ENCODE measurements at places on chromosomes 5 and 9.

- no peak for DNase-seq
Observed at GRCh38 chr5:101520417-101520816, 617.3 kb upstream of the ST8SIA4 start.

- no peak for DNase-seq
Observed at GRCh38 chr5:27706832-27707231, 668.4 kb upstream of the CDH9 start.

- DNase-seq, result no peak
Observed at GRCh38 chr5:38681029-38681706, 124.7 kb upstream of the LIFR start.

GRCh38 chr5:68464424-68464823 is 248.9 kb downstream of the PIK3R1 start:
- no peak for DNase-seq

- no peak for DNase-seq
Observed at GRCh38 chr5:65718576-65719310, 3.2 kb downstream of the SGTB start.

- no peak for DNase-seq
Observed at GRCh38 chr9:92911511-92912475, 34.0 kb upstream of the ZNF484 start.

DNA sequence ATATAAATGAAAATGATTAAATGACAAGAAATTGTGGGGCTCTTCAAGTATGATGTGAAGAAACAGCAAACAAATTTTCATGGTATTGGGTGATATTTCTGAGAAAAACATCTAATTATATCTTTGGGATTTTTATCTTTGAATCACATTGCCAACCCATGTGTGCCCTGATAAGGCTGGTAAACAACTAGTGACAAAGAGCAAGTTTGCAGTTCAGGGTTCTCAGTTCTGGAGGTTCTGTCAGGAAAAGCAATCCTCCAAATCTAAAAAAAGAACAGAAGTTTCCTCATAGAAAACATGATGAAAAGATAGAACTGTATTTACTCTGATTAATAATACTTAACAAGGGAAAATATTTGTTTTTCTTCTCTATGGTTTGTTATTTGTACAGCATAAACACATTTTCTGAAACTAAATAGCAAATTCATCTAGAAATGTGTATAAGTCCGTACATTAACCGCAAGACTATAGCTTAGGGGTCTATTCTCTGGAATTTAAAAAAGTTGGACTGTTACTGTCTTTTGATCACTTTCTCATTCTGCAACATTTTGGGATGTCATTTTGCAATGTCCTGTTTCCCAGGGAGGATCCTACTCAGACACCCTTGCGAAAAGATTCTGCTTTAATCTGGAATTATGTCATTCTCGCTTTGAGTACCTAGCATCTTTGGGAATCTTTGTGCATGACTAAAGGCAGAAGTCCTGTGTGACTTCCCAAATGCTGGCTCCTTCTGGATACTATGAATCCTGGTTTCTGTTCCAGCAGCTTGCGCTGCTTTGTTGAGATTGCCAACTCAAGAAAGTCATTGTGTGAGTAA is 308.5 kb downstream of the ADGRV1 start:
- no peak for DNase-seq

DNA sequence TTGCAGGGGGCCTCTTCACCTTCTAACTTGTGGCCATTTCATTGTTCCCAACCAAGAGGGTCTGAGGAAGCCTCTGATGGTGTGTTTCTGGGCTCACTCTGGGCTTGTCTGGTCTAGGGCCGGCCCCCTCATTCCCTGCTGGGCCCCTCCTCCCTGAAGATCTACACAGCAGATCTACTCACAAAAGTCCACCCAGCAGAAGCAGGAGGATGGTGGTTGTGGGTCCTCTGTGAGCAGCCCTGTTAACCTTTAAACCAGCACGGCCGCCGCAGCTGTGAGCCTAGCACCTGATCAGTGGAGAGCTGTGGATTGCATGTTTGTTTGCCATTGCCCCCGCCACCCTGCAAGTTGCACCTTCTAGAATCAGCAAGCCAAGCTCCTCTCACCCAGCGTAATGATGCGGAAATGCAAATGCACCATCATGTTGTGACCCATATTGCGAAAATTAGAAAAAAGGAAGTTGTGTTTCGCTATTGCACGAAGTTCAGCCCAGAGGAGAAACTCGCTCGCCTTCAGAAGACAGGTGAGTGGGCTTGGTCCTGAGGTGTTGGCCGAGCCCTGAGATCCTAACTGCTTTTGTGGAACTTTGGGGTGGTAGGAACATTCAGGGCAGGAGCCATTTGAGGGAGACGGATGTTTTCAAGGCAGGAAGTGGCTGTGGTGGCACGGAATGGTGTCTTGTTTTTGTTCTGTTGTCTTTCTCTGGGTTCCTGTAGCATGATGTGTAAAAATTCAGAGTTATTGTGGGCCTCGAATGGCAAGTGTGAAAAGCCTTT is 16.7 kb downstream of the FGD3 start:
- DNase-seq, result no peak

DNA sequence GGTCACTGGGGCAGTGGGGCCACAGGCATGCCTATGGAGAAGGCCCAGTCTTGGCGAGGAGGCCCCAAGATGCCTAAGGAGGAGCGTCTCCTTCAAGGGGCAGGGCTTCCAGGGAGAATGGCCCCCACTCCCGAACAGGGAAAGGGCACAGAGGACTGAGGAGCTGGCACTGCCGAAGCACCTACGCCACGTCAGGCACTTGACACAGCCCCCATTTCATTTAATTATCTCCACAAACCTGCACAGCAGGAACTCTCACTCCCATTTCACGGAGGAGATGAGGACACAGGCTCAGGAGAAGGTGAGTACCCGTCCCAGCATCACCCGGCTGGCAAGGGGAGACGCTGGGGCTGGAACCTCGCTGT is 26.0 kb downstream of the EGR1 start:
- DNase-seq, result no peak

GRCh38 chr5:87752362-87752761 is 339.6 kb upstream of the CCNH start:
- DNase-seq, result no peak

GRCh38 chr5:33182986-33183385 is 257.8 kb upstream of the TARS1 start:
- DNase-seq, result no peak

DNA sequence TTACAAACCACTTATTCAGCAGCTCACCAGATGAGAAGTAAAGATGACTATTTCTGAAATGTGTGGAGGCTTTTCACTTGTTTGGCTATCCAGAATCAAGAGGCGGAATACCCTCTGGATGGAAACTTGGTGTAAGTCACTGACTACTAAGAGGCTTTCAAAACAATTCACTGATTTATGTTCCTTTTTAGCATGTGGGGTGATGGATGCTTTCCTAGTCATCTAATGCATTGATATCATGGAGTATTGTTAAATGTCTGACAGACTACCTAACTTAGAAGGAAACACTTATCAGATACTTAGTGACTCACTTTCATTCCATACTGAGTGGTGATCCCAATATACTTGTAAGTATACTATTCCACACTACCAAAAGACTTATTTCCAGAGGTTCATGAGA is 141.4 kb downstream of the PLK2 start:
- no peak for DNase-seq

- DNase-seq, result no peak
Observed at GRCh38 chr5:78243639-78244038, 50.9 kb downstream of the AP3B1 start.

GRCh38 chr9:132883349-132884294 is 4.9 kb downstream of the SPACA9 start:
- DNase-seq, result no peak

GRCh38 chr5:32574540-32575175 is 10.7 kb upstream of the SUB1 start:
- DNase-seq, result no peak

DNA sequence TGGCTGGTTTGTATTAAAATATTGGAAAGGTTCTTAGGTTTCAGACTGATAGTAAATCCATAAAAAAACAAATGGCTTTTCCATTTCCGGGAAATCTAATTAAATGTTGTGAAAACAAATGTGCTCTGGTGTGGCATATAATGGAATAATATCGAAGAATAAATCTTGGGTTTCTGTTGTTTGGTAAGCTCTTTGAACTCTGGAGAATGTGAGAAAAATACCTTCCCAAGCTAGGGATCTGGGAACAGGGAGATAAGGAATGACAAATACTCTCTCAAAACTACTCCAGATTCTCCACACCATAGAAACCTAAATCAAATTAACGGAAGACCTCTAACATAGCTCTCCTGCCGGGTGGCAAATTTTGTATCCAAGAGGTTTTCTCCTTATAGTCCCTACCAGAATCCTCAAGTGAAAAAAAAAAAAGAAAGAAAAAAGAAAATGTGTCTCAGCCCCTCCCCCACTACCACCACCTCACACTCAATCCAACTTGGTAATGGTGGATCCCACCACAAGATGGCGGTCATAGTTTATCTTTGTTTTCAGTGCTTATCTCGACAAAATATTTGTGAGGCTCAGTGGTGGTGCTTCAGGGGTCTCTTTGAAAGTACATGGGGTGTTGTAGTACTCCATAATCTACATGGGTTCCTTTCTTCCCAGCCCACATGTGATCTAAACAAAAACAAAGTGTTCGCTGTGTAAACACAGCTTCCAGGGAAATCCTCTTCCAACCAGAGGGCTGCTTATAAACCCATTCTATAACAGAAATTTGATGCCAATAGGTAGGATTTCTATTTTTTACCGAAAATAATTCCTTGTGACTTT is 54.5 kb upstream of the FST start:
- DNase-seq, result no peak

- DNase-seq, result no peak
Observed at GRCh38 chr9:97615439-97616072, 17.6 kb downstream of the TSTD2 start.

GRCh38 chr9:2872931-2873323 is 29.0 kb upstream of the PUM3 start:
- no peak for DNase-seq

GRCh38 chr9:108869092-108869725 is 7.1 kb downstream of the ACTL7A start:
- peak; percentile 22 for DNase-seq

- no peak for DNase-seq
Observed at GRCh38 chr5:150295172-150295634, 5.6 kb upstream of the CAMK2A start.

GRCh38 chr5:154620411-154620810 is 134.8 kb upstream of the LARP1 start:
- no peak for DNase-seq

GRCh38 chr9:8457816-8458215 is 658.2 kb upstream of the DMAC1 start:
- no peak for DNase-seq

- no peak for DNase-seq
Observed at GRCh38 chr5:78630047-78630446, 18.5 kb downstream of the LHFPL2 start.

DNA sequence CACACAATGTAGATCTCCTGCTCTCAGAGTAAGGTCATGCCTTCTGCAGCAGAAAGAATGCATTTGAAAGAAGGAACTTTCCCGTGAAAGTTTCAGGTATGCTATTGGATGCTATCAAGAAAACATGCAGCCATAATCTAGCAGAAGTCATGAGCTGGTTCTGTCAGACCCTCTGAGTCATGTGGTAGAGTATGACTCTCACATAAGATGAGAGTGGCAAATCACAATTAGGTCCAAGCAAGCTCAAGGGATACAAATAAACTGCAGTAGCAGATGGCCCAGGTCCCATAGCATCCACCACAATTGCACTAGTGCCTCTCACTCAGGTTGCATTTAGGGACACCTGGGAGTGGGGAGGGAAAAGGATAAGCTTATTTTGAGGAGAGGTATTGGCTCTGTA is 292.8 kb downstream of the ASTN2 start:
- no peak for DNase-seq

DNA sequence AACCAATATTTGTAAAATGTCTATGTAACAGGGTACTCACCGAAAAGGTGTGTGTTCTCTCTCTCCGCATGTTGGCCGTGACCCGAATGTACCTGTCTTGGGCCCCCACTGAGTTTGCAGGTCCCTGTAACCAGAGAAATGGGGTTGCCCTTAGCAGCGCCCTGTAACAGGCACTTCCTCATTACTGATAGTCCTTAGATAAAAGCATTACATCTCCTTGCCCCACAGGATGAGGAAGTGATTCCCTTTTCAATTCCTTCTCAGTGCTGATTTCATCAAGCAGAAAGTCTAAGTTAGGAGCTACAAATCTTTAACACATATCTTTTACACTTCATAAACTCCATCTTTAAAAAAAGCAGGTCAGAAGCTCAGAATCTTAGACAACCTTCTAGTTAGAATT is 15.2 kb upstream of the HMHB1 start:
- DNase-seq, result no peak

DNA sequence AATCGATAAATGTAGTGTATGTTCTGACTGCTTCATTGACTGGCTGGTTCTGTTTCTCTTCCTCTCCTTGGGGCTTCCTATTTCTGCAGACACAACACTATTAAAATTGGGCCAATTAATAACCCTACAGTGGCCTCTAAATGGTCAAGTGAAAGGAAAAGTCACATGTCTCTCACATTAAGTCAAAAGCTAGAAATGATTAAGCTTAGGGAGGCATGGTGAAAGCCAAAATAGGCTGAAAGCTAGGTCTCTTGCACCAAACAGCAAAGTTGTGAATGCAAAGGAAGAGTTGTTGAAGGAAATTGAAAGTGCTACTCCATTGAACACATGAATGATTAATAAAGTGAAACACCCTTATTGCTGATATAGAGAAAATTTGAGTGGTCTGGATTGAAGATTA is 58.2 kb downstream of the CCNH start:
- no peak for DNase-seq

- no peak for DNase-seq
Observed at GRCh38 chr5:35061211-35061770, 13.5 kb upstream of the AGXT2 start.

GRCh38 chr5:151097820-151098767 is 17.3 kb upstream of the TNIP1 start:
- DNase-seq, result no peak

GRCh38 chr5:138716456-138716924 is 36.7 kb upstream of the CTNNA1 start:
- DNase-seq, result no peak

Measured in HS-27A (cell line).